ENCODE measurements at places on chromosomes 7 and 10.

GRCh38 chr10:1650542-1651269, 86.6 kb downstream of the ADARB2 start:
- DNase-seq = no peak

GRCh38 chr7:143049362-143049761, 2.8 kb upstream of the OR6V1 start:
- DNase-seq = no peak

DNA sequence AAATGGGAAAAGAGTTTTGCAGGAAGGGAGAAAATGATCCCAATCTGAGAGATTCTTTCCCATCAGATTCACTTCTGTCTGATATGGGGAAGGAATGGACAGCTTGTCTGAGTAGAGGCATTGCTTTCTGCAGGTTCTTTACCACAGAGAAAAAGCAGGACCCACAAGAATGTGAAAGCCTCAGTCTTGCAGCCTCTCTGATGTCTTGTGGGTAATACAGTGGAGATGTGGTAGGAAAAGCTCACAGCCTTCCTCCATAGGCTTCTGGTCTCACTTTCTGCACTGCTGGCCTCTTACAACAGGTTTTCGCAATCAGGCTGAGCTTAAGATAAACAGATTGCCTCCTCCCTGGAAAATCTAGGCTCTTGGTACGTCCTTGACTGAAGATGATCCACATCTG, 551 bp downstream of the IFIT1 start:
- no peak for DNase-seq

GRCh38 chr10:49134327-49134726, 506 bp upstream of the FAM170B start:
- DNase-seq = no peak

- DNase-seq = no peak
Measured at GRCh38 chr7:144481833-144482232, 78.3 kb upstream of the NOBOX start.

GRCh38 chr7:50333221-50333651, 28.7 kb downstream of the IKZF1 start:
- peak; percentile 49 for DNase-seq

- DNase-seq = no peak
Measured at GRCh38 chr10:125795128-125795527, 19.5 kb upstream of the MMP21 start.

DNA sequence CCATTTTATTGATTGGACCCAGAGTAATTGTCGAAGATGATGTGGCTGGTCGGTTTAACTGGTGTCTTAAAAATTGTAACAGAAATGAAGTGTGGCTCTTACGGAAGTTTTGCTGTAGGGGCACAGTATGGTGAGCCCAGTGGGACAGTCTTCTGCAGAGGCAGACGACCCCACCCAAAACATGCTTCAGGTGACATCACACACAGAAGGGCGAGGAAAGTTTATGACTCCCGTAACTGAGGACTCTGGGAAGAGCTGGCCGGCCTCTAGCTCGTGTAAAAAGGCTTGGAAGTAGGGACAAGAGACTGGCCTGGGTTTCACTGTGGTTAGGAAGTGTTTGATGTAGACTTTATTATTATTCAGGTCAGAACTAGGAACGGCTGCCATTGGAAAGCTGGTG, 73.3 kb downstream of the HTR5A start:
- DNase-seq = no peak

- no peak for DNase-seq
Measured at GRCh38 chr10:17074541-17074847, 55.1 kb downstream of the CUBN start.

GRCh38 chr7:74475987-74476350, 22.3 kb downstream of the GTF2IRD1 start:
- no peak for DNase-seq

Data from CD4-positive, alpha-beta T cell treated with Interleukin-1 beta for 1 hour (primary cell).